ENCODE measurements at places on chromosomes 5 and 9. TPM values are rescaled to one million over a fixed set of nuclear protein-coding genes. Genes with fewer than 3 reads are reported as not detected.

Gene SAPCD2
- 0.22 TPM for total RNA-seq

- DNase-seq = no peak
Measured at GRCh38 chr9:72349240-72349639, 15.8 kb downstream of the ZFAND5 start.

DNA sequence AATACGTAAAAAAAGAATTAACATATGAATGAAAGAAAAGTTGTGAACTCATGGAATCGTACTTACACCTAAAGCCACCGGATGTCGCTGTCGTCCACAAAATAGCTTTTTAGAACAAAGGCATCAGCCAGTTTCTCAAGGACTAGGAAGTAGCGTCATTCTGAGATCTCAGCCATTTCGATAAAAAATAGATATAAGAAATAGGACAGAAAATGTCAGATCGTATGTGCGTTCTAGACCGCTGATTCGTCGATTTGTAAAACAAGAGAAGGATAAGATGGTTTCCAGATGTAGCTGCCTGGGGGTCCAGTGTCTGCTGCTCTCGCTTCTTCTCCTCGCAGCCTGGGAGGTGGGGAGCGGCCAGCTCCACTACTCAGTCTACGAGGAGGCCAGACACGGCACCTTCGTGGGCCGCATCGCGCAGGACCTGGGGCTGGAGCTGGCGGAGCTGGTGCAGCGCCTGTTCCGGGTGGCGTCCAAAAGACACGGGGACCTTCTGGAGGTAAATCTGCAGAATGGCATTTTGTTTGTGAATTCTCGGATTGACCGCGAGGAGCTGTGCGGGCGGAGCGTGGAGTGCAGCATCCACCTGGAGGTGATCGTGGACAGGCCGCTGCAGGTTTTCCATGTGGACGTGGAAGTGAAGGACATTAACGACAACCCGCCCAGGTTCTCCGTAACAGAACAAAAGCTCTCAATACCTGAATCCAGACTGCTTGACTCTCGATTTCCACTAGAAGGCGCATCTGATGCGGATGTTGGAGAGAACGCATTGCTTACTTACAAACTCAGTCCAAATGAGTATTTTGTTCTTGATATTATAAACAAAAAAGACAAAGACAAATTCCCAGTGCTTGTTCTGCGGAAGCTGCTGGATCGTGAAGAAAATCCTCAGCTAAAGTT is at the start of gene PCDHA10:
PCDHA10 (plus strand) TSS at position 126 of the 903 bp plus-strand sequence; CDS start at position 278, 152 bp downstream.
- DNase-seq = no peak

Gene SLC34A3
- total RNA-seq = not detected

DNA sequence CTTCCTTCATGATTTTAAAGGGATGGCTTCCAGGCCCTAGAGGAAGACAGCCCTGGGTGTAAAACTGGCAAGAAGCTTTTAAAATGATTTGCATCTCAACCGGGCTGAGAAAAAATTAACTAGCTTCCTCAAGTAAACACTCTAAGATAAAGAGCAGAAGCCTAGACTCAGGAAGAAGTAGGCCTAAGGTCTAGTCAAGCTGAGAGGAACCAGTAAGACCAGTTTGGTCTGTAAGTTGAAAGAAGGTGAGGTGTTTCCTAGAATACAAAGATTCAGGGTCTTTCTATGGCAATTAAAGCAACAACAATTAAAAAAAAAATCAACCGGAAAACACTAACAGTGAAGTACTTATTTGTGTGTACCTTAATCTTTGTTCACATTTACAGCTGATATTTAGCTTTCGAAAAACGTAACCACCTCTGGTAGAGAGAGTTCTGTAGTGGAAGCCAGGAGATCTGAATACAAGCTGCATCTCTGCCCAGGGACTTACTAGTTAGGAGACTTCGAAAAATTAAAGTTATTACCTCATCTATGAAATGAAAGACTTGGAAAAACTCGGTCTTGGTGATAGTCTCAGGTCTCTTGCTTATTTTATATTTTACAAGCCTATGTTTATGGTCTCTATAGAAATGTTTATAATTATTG is 75.7 kb downstream of the TUSC1 start:
- DNase-seq = no peak

Gene SLC46A2
- total RNA-seq = not detected

DNA sequence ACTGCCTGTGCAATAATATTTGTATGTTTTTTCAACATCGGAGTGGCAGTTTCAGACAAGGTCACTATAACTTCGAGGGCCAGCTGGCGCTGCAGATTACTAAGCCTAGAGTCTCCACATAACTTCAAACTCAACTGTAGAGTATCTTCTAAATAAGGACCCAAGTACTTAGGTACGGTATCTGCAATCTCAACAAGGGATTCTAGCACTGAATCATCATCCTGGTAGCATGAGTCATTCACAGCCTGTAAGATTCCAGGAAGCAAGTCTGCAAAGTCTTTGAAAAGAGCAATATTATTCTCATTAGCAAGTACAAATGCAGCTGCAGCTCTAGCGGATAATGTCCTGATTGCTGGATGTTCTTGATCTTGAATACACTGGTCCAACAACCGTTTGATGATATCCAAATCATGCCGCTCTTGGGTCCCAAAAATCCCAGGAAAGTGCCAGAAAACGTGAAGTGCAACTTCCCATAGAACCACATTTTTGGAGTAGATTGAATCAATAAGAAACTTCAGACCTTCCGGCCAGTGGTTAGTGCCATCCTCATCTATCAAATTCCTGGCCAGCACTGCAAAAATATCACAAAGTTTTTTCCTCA is 654 bp downstream of the RANBP6 start:
- DNase-seq = no peak

Gene SLC6A3
- not detected for total RNA-seq

Gene GABRA6
- total RNA-seq = not detected

Gene PPP3R2
- total RNA-seq = not detected

DNA sequence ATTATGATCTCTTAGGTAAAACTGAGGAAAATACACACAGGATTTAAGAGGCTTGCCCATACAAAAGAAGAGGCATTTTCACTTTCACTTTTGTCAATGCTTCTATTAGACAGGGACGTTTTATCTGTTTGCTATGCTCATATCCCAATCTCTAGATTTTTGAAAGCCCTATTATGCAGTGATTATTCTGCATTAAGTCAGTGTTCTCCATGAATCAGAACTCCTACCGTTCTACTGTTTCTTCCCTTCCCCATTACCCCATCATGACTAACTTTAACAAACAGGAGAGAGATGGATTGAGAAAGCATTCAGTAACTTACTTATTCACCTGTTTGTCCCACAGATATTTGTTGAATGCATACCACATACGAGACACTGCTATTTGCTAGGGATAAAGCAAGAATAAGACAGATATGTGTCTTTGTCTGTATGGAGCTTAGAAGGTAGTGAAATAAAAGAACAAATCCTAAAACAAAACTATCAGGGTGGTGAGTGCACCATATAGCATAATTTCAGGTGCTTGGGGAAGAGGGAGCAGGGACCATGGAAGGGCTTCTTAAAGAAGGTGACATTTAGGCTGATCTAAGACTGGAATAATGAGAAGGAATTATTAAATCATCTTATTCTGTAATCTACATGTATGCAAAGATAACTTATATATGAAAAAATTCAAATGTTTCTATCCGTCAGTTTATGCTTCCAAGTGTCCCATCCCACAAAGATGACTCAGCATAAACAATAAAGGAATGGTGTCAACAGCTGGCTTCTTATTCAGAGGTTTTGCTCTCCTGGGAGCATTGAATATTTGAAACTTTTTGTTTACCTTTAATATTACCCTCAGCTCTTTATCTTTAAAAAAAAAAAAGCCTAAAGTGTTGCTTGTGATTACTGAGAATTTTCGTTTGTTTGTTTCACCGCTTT is 328.1 kb downstream of the HINT1 start:
- no peak for DNase-seq

Data from Right ventricle myocardium superior (tissue), 1 donor.